ENCODE measurements at places on chromosomes 3 and 15.
A peak's percentile ranks its signal among the peaks of the same experiment; 100 is the strongest.

DNA sequence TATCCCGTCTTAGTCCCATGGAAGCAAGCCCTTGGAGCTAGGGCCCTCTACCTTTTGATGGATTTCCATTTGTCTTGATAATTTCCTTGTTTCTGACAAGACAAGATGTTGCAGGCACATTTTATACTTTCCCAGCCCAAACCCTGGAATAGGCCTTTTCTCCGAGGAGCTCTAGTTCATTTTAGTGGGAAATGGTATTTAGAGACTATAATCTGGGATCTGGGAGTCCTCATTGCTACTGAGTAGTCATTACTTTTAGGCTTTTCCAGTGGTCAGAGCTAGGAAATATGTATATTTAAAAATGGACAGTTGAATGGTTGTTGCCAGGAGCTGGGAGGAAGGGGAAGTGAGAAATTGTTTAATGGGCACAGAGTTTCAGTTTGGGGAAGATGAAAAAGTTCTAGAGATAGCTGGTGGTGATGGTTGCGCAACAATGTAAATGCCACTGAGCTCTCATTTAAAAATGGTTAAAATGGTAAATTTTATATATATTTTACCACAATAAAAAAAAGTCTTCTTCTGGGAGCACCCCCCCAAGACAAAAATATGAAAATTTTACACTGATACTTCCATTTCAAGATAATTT, 31.6 kb downstream of the MLH1 start:
- DNase-seq, result no peak

DNA sequence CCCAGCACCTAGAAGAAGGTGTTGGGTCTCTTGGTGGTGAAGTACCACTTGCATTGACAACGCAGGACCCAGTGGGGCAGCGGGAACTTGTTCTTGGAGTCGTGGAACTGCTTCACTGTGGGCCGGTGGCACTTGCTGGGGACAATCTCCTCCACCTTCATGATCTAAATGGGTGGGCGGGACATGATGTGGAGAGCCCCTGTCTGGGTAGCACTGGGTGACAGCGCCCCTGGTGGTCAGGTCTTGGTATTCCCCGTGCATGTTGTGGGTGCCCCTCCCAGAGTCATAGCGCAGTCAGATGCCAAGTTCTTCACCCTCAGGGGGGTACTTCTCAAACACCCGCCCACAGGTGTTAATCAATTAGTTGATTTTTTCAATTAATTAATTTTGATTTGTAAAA, 60.2 kb downstream of the AGBL1 start:
- no peak for DNase-seq

GRCh38 chr3:45597171-45597570, 2.6 kb downstream of the LIMD1 start:
- no peak for DNase-seq

DNA sequence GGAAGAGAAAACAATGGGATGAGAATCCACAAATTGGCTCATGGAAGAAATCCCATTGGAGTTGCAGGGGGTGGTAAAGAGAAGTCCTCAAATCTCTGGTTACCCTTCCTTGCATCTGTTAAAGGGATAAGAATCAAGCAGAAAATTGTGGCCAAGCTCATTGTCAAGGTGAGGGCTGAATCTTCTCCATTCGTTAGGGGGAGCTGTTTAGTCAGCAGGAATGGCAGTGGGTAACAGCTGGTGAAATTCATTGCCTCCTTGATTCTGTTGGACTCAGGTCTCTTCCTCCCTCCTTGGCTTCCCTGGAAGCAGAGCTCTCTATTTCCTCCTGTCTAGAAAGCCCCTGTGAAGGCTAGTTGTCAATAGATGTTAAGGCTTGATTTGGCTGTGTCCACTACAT, 343.1 kb upstream of the SEMA6D start:
- no peak for DNase-seq

- DNase-seq, result no peak
These were observed 679 bp upstream of the MYD88 start for GRCh38 chr3:38137615-38138348.

GRCh38 chr15:59549301-59550185, 62.0 kb upstream of the GCNT3 start:
- no peak for DNase-seq

- no peak for DNase-seq
These were observed 71.9 kb downstream of the CSNK1G1 start for GRCh38 chr15:64284042-64284441.

DNA sequence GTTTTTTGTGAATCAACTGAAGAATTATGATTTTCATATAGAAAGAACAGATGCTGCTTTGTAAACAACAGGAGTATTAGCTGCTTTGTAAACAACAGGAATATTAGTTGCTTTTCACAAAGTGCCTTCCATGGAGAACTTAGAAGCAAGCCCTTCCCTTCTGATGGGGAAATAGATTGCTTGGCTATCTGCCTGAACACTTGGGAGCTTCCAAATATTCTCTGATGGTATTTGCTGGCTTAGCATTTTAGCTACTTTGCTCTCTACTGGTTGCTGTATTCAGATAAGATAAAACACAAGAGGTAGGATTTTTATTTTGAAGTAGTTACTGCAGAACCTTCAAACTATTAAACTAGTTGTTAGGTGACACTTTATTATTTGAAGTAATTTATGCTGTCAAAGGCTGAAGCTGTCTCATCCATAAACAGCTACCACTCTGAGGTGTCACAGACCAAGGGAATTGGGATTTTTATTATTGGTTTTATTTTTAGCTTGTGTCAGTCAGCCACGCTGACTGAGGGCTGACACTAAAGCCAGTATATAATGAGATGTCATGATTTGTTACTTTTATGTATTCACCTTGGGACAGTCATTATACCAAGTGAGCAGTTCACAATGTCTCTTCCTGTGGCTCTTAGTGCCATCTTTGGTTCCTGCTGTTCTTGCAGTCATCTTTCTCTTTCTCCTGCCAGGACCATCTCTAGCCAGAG, 50.0 kb downstream of the ZIC1 start:
- DNase-seq, result no peak

- DNase-seq, result no peak
These were observed 54.0 kb downstream of the VGLL4 start for GRCh38 chr3:11589706-11590105.

DNA sequence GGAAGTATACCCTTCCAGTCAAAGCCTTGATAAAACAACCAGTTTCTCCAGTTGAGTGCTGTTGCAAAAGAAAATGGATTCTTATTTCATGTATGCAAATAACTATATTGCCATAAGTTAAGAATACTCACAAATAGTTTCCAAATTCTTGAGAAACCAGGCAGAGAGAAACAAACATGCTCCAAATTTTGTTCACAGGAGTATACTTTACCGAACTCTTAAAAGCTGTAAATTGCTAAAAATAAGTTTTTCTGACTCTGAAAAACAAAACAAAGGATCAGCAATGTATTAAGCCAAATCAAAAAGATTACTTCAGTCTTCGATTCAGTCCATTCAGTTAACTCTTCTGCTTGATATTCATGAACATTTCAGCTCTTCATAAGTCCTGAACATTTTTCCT, 646.5 kb downstream of the MCTP2 start:
- DNase-seq, result no peak

- DNase-seq, result no peak
These were observed 151.1 kb downstream of the ADAMTS17 start for GRCh38 chr15:100190675-100191074.

DNA sequence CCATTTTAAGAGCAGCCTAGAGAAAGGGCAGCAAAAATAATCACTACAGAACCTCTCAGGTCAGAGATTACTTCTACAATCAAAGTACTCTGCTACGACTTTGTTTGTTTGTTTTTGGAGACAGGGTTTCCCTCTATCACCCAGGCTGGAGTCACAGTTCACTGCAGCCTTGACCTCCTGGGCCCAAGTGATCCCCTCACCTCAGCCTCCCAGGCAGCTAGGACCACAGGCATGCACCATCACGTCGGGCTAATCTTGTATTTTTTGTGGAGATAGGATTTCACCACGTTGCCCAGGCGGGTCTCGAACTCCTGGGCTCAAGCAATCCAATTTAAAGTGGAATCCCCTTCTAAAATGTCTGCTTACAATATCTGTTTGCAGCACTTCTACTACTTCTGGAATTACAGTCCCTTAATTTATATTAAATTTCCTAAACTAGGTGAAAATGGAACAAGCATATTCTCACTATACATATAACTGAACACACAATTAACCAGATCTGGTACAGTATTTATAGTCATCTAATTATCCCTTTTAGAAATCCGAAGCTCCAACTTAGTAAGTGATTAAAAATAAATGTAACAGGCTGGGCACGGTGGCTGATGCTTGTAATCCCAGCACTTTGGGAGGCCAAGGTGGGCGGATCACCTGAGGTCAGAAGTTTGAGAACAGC, 4.4 kb downstream of the UACA start:
- no peak for DNase-seq

- DNase-seq, result no peak
These were observed 326.0 kb upstream of the SGO1 start for GRCh38 chr3:20511863-20512505.

- no peak for DNase-seq
These were observed 30.2 kb downstream of the NR2F2 start for GRCh38 chr15:96360581-96361308.

DNA sequence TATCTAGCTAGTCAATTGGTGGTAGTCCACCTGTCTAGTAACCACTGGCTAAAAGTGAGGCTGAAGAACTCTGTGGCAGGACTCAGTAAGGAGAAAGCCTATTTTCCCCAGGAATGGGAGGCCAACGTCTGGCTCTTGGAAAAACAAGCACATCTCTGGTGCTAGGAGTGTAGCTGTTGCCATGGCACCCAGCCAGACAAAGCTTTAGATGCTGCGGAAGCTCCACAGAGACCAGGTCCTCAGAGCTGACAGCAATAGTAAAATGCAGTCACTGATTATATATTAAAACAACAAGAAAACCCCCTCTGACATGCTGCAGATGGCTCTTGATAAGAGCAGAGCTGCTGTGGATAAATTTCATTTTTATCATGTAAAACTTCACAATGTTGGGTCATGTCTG, 124.9 kb upstream of the STRIT1 start:
- DNase-seq, result no peak

- no peak for DNase-seq
These were observed 24.8 kb downstream of the SH3BP5 start for GRCh38 chr3:15307580-15307979.

DNA sequence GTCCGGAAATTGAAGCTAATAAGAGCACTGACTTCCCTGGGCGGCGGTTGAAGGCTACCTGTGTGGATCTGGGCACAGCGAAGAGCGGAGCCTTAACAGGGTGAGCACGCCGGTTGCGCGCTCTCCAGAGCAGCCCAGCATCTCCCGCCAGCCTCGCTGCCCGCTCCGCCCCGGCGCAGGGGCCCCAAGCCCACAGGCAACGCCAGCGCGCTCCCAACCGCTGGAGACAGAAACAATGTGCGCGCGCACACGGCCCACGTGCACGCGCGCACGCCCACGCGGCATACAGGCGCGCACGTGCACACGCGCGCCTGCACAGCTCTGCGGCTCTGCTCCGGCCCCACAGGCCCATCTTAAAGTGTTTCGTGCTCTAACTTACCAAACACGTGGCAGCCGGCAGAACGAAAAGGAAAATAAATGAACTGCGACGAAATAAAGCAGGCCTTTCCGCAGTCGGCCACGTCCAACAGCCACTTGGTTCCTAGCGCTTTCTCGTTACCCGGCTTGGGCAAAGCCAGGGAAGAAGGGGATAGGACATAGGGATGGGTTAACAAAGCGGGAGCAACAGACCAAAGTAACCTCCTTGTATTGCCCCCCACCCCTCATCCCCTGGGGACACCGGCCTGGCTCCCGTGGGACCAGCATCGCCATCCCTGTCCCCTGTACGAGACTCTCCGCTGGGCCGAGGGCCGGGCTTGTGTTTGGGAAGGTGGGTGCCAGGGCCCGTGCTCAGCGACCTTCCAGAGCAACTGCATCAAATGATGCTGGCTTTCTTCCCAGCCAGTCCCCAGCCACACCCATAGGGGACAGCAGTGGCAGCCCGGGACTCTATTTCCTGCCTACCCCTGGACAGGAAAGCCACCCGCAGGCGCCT, 203.7 kb downstream of the ABHD5 start:
- DNase-seq, result no peak

DNA sequence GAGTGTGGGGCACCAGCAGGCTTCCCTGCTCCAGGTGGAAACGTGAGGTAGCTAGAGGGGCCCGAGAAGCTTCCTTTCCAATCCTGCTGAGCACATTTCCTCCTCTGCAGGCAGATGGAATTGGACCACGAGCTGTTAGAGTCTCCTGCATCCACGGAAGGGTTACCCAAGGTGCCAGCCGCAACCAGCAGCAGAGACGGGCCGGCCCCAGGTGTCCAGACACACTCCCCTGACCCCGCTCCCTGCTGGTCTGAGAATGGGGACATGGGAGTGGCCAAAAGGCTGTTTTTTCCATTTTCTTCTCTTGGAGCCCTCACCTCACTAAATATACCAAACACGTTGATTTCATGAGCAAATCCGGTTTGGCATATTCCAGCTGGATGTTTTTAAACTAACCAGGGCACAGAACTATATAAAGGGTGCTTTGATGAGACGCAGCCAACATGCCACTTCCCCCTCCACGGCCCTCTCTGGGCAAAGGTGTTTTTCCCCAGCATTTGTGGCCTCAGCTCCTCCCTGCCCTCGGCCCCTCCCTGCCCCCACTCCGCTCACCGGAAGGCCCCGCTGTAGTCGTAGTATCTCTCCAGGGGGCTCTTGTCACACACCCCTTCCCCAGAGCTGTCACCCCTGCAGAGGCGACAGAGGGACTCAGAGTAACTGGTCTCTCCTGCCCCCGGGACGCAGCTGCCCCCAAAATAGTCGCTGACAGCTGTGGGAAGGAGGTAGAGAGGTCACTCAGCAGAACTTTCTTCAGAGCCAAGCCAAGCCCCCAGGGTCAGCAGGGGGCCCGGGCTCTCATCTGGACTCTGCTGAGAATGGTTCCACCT, 7.0 kb downstream of the MELTF start:
- no peak for DNase-seq

DNA sequence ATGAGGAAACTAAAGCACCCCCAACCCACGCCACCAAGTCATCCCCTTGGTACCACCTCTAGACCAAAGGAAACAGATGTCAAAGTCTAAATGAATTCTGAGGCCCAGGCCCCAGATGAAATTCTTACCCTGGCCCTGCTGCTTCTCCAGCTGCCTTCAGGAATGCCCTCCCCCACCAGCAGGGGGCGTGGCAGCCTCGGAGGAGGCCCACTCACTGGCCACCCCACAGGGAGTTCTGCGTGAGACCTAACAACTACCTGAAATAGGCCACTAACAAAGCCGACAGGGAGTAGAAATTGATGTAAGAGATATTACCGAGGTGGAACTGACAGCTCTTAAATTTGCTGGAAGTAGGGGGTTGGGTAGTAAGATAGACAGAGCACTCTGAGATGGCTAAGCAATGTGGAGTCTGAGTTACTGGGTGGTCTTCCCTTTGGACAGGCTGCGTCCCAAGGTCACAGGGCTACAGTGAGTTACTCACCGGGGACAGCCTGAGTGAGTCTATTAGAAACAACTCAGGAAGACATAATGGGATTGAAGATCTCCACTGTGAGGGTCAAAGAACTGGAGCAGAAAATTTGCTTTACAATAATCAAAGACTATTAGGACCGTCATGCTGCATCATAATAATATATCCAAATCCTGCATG, 240.7 kb downstream of the SHOX2 start:
- peak; percentile 3 for DNase-seq

- DNase-seq, result no peak
These were observed 1.1 kb downstream of the IGDCC3 start for GRCh38 chr15:65376767-65377104.

GRCh38 chr15:91665212-91665611, 188.3 kb upstream of the SLCO3A1 start:
- no peak for DNase-seq
